ENCODE measurements at places on chromosomes 11 and 22.

GRCh38 chr22:39486951-39487825, 14.9 kb upstream of the MIEF1 start:
- no peak for DNase-seq

DNA sequence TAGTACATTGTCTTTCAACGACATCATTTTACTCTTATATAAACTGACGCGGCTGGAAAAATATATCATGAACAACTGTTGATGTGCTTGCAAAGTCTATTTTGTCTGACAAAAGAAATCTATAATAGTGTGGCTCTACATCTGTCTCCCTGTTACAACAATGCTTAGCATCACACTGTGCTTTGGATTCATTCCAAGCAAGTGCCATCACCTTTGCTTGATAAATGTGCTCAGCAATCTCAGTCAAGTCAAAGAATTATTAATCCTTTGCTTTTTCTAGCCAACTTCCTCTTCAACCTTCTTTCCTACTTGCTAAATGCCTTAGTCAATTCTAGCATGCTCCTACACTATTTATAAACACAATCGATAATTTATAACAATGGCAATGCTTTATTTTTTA, 140.5 kb downstream of the FCHSD2 start:
- DNase-seq, result no peak

GRCh38 chr11:63534895-63535461, 1.6 kb upstream of the PLAAT4 start:
- DNase-seq, result no peak

DNA sequence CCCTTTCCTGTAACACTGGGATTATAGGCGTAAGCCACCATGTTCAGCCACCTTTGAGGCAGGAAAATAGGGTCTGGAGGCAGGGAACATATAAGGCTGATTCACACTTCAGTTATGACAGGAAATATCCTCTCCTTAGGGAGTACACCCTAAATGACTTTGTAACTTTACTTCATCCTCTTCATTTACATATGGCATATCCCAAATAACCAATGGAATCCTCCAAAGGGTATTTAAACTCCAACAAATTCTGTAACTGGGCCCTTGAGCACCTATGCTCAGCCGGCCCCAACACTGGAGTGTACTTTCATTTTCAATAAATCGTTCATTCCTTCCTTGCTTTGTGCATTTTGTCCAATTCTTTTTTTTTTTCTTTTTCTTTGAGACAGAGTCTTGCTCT, 1.6 kb upstream of the KAT5 start:
- DNase-seq, result no peak

- no peak for DNase-seq
Observed at GRCh38 chr11:69301081-69301454, 7.1 kb downstream of the MYEOV start.

GRCh38 chr22:30744224-30744623, 49.5 kb downstream of the OSBP2 start:
- no peak for DNase-seq

- no peak for DNase-seq
Observed at GRCh38 chr22:50078761-50079160, 6.5 kb downstream of the MLC1 start.

DNA sequence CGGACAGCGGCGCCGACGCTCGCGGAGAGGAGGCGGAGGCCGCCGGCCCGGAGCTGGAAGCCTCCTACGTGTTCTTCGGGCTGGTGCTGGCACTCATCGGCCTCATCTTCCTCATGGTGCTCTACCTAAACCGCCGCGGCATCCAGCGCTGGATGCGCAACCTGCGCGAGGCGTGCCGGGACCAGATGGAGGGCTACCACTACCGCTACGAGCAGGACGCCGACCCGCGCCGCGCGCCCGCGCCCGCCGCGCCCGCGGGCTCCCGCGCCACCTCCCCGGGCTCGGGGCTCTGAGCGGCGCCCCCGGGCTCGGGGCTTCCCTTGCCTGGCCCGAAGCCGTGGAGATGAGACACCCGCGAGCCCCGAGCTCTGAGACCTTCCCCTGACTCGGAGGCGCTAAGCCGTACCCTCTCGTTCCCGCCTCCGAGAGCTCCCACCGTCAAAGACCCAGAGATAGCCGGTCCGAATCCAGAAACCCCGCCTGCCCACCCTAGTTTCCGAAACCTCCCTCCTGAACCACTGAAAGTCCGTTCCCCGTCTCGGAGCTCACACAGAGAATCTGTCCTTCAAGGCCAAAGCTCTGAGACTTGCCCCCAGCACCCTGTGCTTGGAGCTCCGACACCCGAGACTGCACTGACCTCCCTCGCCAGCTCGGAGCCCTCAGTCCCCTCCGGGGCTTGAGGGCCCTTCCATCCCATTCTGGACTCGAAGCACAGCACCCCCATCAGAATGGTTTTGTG, 1.5 kb downstream of the TPBGL start:
- no peak for DNase-seq

- DNase-seq, result no peak
Observed at GRCh38 chr11:118084247-118084646, 2.5 kb downstream of the SMIM35 start.

DNA sequence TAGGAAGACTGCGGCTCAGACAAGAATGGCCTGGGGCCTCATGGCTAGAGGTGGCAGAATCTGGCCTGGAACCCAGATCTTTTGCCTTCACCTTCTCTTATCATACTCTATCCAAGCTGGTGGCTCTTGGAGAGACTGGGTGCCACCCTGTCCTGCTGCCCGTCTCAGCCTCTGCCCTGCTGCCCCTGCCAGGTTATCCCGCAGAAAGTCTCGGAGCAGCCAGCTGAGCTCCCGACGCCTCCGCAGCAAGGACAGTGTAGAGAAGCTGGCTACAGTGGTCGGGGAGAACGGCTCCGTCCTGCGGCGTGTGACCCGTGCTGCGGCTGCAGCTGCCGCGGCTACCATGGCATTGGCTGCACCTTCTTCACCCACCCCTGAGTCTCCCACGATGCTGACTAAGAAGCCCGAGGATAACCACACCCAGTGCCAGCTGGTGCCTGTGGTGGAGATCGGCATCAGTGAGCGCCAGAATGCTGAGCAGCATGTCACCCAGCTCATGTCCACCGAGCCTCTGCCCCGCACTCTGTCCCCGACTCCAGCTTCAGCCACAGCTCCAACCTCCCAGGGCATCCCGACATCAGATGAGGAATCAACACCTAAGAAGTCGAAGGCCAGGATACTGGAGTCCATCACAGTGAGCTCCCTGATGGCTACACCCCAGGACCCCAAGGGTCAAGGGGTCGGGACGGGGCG, 5.9 kb downstream of the INCENP start:
- DNase-seq, result no peak

GRCh38 chr11:62054484-62055121, 69.2 kb upstream of the INCENP start:
- DNase-seq, result no peak

DNA sequence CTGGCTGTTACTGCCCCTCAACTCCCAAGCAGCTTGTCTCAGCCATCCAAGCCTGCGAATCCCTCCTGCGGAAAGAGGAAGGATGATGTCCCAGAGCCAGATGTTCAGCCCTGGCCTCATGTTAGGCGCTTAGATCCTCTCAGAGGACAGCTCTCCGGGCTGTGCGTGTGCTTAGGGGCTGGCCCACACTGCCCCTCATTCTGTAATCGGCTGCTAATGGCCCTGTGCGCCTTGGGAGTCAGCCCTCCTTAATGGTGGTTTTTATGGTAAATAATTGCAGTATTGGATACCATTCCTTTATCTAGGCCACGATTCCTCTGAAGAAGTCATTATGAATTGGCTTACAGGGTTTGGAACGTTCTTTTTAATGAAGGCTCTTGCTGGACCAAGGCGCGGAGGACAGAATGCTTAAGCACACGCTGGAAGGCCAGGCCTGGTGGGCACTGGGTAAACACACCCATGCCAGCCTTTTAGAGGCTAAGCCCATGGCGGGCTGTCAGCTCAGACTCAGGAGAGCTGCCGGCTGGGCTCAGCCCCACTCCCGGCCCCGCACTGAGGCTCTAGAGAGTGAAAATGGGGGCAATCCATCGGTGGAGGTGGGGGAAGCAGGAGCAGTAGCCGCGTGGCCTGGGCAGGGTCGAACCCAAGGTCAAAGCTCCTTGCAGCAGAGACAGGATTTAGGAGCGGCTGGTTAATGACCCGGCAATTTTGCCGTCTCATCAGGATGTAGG, 1157.5 kb downstream of the BRD1 start:
- no peak for DNase-seq

DNA sequence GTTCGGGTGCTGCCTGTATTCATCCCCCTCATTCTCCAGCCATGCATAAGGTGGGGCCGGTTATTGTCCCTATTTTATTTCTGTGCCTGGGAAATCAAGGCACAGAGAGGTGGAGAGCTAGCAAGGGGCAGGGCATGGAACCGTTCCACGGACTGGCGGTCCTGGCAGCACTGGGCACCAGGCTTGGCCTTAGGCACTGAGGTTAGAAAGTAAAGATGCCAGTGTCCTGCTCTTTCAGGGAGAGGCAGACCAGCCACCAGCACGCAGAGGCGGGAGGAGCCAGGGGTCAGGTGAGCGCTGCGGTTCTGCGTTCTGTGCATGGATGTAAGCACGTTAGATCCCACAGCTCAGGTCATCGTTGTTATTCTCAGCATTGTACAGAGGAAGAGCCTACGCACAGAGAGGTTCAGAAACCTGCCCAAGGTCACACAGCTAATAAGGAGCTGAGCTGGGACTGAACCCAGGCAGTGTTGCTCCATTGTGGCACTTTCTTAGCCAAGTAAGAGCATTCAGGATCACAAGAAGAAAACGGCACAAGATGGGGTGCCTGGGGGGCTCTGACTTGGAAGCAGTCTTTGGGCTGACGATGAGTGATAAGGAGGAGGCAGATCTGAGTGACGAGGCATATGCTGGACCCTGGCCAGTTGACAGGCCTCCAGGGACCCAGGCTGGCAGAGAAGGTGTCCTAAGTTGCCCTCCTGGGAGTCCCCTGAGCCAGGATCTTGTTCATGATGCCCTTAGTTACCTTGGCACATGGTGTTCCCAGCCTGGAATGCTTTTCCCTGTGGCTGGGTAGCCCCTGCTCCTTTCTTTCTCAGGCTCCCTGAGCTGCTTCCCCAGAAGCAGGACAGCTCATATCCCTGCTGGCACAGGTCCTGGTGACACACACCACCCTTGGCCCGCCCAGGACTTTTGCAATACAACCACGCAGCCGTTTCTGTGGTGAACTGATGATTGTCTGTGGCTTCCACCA, 41.1 kb downstream of the OSBPL5 start:
- DNase-seq, result no peak

DNA sequence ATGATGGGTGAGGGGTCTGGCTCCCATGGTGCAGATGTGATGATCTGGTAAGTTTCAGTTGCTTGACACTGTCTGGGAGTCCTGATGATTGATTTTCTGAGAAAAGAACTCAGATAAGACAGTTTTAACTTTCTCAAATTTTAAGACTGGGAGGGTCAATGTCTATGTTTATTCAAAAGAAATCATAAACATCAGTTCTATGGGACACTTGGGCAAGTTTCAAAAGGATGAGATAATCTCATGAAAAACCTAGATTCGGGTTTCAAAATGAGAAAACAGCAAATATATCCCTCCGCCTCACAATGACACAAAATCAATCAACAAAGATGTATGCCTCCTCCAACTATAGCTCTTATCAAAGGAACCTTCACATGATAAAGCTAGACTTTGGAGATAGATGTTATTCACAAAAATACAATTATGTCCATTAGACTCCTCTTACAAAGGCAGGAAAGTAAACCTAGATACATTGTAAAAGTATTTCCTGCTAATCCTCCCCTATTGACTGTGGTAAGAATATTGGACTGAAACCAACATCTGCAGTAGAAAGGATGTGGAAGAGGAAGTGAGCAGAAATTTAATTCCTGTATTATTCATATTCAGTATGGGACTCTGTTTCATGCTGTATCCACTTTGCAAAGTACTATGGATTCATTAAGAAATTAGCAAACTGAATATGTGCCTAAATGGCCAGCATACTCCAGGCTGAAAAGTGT, 21.6 kb downstream of the SVIP start:
- no peak for DNase-seq

DNA sequence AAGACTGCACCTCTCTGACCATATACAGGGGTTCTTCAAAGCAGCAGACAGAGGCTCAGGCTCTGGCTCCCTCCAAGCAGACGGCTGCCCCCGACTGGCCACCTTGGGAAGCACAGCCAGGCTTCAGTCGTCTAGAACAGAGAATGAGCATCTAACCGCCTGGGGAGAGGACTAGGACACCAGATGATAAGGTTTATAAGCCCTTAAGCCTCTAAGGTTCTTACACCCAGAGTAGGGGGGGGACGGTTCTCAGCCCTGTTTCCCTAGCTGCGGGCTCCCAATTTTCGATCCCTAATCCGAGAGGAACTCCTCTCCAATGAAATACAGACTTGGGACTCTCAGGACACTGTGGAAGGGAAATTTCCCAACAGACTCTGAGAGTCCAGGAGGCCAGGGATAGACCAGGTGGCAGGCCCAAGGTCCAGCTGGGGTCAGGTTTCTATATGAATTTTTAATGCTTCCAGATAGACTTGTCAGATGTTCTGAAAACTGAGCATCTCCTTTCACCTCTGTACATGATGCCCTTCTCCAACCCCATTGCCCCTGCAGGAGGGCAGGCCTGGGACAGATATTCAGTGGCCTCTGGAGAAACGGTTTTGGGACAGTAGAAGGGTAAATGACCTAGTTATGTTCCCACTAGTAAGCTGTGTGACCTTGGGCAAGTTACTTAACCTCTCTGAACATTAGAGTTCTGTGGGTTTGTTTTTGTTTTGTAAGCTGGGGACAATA, 20.2 kb downstream of the RTN4RL2 start:
- no peak for DNase-seq

Measured in H1 (cell line).